ENCODE measurements at places on chromosomes 5 and 9.

DNA sequence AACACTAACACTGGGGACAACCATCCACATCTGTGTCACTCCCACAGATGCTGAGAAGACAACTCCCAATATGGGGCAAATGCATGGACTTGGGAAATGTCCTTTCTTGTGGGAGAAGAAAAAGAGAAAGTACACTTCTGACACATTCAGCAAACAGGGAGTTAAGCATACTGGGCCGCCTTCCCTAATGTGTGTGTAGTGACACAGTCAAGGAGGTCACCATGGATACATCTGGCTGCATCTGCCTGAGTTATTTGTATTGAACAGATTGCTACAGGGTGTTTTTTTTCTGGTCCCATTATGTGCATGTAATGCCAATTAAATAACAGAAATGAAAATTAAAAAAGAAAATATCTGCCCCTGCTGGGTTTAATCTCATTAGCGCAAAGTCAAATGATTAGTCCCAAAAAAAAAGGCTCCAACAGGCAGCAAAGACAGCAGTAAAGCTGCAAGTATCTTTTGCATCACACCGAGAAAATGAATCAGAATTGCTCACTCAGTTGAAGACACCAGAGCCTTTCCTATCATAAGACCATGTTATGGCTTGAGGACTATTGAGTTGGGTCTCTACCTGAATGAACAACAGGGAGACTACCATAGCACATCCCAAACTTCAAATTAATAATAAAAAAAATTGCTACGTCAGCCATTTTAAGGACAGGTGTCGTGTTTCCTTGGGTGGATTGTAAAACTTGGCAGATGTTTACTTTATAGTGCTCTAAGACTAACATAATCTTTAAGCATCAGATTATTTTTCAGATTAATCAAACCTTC, 395.9 kb downstream of the DTWD2 start:
- no peak for DNase-seq

GRCh38 chr5:151820903-151821302, 49.1 kb downstream of the G3BP1 start:
- DNase-seq, result no peak

GRCh38 chr5:168311061-168311566, 19.7 kb downstream of the WWC1 start:
- no peak for DNase-seq

- no peak for DNase-seq
These were observed 201.7 kb upstream of the OTULINL start for GRCh38 chr5:14379739-14380497.

GRCh38 chr9:107431461-107431860, 58.1 kb downstream of the KLF4 start:
- DNase-seq, result no peak

DNA sequence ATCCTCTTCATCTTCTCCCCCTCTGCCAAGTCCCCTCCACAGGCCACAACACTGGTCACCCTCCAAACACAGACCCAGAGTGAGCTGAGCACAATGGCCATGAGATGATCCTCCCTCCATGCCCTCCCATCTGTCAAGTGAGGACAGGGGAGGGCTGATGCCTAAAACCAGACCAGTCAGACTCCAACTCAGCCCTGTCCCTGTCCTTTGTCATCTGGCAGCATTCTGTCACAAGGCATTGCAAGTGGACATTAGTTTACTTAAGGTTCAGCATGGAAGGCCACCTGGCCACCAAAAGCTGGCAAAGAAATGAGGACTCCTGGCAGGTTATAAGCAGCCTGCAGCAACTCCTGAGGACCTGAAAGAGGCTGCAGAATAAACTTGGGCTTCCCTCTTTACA, 136.2 kb upstream of the SLC30A5 start:
- no peak for DNase-seq

DNA sequence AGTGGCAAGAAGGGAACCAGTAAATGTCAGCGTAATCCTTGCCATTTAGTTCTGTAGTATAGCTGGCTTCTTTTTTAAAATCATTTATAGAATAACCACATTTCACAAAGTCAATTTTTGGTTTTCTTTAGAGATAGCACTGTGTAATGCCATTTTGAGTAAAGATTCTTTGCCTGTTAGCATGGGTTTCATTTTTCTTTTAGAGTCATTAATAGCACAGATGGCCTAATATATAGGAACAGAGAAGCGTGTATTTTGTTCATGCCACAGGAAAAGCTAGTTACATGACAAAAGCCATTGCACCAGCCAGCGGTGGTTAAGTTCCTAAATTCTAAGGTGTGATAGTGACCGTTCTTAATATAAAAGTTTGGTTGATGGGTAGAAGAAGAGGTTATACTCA, 1363.9 kb downstream of the MAT2B start:
- no peak for DNase-seq

All from EL (cell line).